ENCODE measurements at places on chromosomes 13 and 19. TPM values are rescaled to one million over a fixed set of nuclear protein-coding genes. Genes with fewer than 3 reads are reported as not detected.

The COQ8B gene
- 38.9 TPM for polyA plus RNA-seq

The POSTN gene
- 301 TPM for polyA plus RNA-seq

The ZNF728 gene
- polyA plus RNA-seq = not detected

The ZNF146 gene
- 168 TPM for polyA plus RNA-seq

The PLPPR3 gene
- 19.3 TPM for polyA plus RNA-seq

The IGFL2 gene
- not detected for polyA plus RNA-seq

The ZNF780B gene
- polyA plus RNA-seq = 25.5 TPM

The BST2 gene
- polyA plus RNA-seq = 115 TPM

The PRR19 gene
- polyA plus RNA-seq = 2.7 TPM

All from renal cortex interstitium (tissue), 15 donors.